Fibroblast of skin of right biceps (primary cell): ENCODE measurements at places on chromosomes 12 and 14.

DNA sequence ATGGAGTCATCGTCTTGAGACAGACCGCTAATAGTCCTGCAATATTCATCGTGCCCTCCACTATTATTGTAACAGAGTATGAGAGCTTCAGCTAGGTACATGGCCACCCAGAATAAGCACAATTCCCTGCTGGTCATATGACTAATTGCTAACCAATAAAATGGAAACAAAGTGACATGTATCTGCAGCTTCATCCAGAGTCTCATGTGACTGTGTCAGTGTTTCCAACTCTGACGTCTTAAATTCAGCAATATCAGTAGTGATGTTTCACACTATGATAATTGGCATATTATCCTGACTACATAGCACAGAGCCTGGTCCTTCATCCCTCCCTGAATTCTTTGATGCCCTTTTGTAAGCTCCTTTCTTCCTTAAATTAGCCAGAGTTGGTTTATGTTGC, 167.4 kb downstream of the RPS29 start:
- DNase-seq: no peak

DNA sequence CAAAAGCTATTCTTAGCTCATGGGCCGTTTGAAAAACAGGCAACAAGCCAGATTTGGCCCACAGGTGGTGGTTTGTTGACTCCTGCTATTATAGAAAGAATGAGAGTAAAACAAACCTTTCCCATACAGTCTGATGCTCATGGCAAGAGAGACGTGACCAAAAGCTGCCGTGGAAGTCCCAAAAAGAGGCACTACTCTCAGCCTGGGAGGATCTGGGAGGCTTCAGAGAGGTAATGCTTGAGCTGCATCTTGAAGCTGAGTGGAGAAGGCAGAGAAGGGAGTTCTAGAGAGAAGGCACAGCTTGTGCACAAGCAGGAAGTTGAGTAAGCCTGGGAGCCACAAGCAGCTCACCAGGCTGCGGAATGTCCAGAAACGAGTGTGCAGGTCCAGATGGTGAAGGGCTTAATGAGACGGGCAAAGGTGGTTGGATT, 9.6 kb downstream of the PLXNC1 start:
- no peak for DNase-seq

- DNase-seq: no peak
These were observed 450.6 kb downstream of the DPF3 start for GRCh38 chr14:72443256-72443655.

GRCh38 chr12:62604871-62605270, 138.2 kb downstream of the MON2 start:
- DNase-seq: peak; percentile 61

- no peak for DNase-seq
These were observed 5.4 kb downstream of the ACAD10 start for GRCh38 chr12:111691262-111691661.

DNA sequence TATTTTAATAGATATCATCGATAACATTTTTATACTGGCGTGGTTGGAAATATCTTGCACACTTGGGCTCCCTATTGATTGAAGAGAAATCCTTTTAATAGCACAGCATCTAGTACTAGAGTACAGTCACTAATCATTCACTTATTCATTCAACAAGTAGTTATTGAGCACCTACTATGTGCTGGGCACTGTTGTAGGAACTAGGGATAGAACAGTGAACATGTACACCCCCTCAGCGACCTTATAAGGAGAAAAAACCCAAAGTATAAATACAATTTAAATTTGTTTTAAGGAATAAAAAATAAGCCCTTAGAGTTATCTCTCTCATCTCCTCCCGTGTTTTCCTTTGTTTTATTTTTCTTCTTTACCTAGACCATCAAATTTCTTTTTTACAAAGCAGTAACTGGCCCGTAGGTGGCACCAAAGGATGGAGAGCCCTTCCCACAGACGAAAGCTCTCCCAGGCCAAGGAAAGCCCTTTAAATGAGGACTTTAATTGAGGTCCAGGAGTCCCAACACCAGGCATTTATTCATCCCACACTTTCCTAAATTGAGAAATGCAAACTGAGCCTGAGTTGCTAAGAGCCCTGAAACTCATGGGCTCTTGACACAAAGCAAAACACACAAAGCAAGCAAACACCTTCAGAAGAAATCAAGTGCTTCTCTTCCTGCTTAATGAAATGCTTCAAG, 29.0 kb downstream of the PEBP1 start:
- DNase-seq: peak; percentile 9

- DNase-seq: peak; percentile 16
These were observed 73.4 kb downstream of the MNAT1 start for GRCh38 chr14:60807971-60808370.

DNA sequence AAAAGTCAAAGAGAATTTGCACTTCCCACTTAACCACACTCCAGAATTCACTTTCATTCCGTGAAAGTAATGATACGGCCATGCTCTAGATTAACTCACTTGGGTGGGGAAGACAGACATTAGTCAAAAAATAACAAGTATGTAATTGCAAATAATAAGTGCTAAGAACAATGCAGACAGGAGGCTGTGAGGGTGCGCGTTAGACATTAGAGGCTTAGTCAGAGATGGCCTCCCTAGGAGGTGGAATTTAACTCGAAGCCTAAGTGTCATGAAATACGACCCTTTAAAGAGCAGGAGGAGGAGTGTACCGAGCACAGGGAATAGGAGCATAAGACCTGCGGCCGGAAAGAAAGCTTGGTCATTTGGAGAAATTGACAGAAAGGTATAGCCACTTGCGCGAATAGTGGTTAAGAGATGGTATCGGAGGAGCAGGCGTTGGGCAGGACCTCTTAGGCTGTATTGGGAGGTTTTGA, 628 bp downstream of the SNRPF start:
- peak; percentile 38 for DNase-seq

DNA sequence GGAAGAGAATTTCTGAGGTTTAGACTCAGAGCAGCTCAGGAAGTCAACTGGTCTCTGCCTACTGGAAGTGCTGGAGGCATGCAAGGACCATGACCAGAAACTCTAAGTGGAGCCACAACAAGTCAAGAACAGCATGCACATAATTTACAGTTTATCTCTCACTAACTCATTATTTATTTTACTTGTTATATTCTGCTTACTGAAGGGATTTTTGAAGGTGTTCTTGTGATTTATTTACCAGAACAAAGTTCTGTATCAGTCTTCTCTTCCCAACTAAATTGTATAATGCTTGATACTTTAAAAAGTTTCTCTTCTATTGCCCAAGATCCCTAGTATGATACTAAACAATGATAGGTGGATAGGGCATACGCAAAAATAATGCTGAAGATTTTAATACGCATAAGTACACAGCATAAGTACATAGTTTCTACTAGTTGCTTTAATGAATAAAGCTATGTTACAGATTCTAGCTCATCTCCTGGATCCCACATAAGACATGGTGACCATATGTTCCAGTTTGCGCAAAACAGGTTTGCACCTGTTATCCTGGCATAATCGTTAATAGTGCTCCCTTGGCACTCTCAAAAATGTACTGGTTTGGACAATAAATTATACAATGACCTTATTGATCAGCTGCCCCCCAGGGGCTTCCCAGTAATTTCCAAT, 11.6 kb upstream of the SPTB start:
- DNase-seq: no peak

- peak; percentile 80 for DNase-seq
These were observed 739.9 kb downstream of the SLC16A7 start for GRCh38 chr12:60335745-60336144.

DNA sequence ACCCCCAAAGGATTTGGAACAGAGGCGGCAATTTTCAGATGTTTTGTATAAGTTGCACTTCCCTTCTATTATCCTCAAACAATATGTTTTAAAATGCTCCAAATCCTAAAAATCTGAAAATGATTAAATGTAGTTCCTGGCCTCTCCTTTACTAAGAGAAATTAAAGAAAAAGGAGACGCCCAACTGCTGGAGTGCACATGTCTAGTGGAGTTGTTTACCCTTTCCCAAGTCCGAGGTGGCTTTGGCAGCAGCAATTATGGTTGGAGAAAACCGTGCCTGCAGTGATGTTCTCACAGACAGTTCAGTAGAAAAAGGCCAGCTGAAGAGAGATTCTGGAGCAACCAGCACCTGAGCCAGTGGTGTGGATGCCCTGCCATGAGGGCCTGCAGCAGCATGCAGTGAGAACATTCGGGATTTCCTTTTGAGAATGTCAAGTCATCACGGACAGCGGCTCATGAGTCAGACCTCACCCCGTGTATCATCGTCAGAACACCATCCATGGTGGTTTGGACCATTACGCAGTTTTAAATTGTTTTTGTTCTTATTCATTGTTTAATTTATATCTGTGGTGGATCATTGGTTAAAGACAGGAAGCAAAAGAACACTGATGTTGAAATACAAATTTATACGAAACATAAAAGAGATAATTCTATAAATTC, 179.0 kb upstream of the KRR1 start:
- DNase-seq: peak; percentile 98

DNA sequence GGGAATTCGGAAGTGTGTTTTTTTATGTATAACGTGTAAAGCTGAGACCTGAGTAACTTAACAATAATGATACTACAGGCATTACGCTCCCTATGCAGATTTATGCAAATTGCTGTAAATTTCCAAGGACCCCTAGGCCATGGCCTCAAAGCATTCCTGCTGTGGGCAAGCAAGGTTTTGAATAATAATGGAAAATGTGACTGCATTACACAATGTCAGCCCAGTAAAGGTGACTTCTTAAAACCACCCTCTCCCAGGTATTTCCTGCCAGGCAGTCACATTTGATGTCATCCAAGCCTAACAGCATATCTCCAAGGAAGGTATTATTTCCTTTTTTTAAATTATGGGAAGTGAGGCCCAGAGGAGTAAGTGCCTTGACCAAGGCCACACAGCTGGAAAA, 621.0 kb downstream of the BCL11B start:
- no peak for DNase-seq

DNA sequence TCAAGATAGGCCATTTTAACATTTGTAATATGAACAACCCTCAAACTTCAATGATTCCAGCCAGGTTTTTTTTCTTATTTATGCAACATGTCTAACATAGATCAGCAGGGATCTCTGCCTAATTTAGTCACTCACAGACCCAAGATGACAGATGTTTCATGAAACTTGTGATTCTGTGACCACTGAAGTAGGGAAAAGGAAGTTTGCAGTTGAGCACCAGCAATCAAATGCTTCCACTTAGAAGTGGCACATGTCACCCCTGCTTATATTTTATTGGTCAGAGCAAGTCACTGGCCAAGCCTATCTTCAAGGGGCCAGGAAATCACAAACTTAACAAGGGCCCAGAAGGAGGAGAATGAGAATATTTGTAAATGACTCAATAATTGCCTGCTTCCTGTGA, 150.6 kb downstream of the BCAT1 start:
- no peak for DNase-seq

DNA sequence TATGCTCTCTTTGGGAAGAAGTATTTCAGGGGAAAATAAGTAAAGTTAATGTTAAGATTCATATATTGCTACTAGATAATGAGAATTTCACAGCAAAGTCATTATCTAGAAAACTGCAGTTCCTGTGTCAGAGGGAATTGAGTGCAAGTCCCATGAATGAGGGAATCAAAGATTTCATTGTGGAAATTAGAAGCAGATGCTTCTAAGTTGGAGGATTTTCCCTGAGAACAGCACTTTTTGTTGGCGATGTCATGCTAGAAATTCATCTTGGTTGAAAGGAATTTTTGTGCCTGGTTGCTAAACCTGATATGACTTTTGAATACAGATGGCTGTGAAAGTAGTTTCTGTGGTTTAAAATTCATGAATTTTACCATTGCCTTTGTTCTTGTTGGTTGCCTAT, 25.6 kb downstream of the FRMD6 start:
- DNase-seq: peak; percentile 78

DNA sequence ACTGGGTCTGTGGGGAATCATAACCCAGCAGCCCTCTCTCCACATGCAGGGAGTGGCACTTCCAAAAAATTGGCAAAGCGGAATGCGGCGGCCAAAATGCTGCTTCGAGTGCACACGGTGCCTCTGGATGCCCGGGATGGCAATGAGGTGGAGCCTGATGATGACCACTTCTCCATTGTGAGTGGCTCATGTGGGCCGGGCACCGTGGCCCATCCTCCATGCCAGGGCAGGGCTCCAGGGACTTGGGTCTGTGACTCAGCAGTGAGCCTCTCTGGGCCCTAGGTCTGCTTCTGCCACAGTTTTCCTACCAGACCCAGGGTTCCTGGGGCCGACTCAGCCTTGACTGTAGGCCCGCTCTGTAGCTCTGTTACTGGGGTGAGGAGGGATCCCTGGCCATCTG, 2.2 kb downstream of the NPFF start:
- no peak for DNase-seq

DNA sequence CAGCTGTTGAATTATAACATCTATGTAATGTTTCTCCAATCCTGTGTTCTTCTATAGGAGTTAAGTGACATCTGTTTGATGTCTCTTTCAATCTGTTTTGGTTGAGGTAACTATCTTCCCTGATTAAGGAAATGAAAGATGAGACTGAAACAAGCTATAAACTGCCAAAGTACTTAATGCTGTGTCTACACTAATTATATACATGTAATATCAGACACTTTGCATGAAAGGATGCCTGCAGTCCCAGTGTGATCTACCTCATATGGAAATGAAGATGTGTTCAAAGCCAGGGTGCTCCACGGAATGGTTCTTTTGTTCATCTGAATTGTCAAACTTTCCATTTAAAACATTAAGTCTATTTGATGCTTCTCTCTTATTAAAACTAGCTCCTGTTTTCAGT, 958.3 kb downstream of the GALC start:
- no peak for DNase-seq

GRCh38 chr12:12195516-12195915, 71.3 kb downstream of the LRP6 start:
- DNase-seq: no peak

DNA sequence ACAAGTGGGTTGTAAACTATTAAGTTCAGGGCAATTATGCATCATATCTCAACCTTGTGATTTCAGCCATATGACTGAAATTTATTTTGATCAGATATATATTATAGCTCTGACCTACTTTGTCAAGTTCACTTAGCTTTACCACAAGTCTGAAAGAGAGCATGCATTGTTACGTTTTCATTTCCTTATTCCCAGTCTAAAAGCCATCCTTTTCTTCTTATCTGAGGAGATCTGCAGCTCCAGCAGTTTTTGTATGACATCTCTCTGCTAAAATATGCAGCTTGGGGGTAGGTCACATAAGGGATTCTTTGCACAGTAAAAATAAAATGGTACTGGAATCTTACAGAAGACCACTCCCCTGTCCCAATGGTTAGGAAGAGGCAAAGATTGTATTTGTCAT, 1682.8 kb upstream of the FLRT2 start:
- DNase-seq: no peak

DNA sequence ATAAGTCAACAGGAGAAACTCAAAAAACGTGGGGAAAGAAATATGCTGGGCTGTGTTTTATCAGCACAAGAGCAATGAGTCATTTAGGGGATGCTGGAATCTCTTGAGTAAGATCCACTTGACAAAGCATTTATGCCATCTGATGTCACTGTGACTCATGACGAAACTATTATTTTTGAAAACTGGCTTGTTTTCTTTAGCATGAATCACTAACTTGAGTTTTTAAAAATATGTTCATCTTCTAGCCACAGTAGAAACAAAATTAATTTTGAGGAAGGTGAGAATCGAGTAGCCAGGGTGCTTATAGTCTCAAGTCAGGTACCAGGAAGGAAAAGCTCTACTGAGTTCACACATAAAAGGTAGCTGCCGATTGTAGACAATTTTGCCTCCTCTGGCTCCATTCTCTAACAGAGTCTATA, 456.2 kb upstream of the MGAT4C start:
- DNase-seq: peak; percentile 99
